ENCODE measurements at places on chromosomes 7 and 10.

DNA sequence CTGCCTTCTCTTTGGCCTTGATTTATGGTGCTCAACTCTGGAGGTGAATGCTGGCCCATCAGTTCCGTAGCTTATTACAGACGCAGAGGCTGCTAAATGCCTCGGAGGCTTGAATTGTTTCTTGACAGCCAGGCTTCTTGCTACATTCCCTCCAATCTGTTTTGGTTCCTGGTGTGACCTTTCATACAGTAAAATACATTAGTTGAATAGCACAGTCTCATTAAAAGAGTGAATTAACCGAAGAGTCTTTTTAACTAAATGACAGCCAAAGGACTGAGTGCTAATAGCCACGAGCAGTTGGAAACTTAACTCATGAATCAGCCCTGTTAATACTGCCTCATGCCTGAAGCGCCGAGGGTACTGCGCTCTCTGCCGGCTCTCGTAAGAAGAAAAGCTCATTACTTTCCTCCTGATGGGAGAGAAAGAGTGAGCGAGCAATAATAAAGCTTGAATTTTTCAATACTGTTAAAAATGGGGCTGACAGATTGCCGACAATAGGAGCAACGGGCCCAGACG lies 236.4 kb upstream of the GPR26 start:
- no peak for DNase-seq

GRCh38 chr7:7751243-7752092 lies 33.1 kb upstream of the RPA3 start:
- no peak for DNase-seq

GRCh38 chr7:28750981-28751380 lies 207.1 kb downstream of the TRIL start:
- DNase-seq = no peak

- DNase-seq = no peak
Measured at GRCh38 chr10:20616056-20616671, 280.9 kb downstream of the NEBL start.

- no peak for DNase-seq
Measured at GRCh38 chr7:14767716-14768425, 134.7 kb downstream of the DGKB start.

DNA sequence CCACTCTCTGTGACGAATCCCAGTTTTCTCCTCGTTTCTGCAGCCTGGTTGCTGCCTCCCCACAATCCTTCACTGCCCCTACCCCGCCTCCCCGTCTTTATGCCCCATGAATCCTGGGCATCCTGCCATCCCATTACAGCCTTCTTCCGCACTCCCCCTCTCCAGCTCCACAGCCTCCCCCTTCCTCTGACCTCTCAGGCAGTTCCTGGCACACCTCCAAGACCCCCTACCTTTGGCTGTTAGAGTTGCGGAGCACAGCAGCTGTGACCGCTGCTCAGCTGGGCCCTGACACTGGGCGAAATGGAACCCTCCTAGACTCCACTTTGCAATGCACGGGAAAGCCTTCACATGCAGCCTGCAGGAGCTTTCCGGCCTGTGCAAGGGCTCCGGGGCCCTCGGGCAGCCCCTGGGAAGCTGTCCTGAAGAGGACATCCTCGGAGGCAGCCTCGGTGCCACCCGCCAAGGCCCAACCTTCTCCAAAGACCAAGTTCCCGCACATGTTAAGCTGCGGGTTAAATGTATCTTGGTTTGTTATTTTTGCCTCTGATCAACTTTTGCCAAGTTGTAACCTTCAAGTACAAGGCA lies 400.7 kb upstream of the MKI67 start:
- no peak for DNase-seq

DNA sequence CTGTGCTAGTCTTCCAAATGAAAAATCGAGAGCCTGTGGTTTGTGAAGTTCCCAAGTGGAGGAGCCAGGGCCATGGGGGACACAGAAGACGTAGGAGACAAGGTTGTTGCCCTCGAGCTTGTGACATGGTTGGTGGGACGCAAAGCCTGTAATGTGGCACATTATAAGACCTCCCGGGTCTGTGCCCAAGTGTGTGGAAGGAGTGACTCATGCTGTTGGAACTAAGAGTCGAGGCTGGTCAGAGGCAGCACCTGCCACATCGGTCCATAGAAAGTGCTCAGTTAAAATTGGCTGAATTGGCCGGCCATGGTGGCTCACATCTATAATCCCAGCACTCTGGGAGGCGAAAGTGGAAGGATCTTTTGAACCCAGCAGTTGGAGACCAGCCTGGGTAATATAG lies 27.0 kb upstream of the PODXL start:
- DNase-seq = no peak

- no peak for DNase-seq
Measured at GRCh38 chr10:97069576-97070362, 116.0 kb downstream of the SLIT1 start.

DNA sequence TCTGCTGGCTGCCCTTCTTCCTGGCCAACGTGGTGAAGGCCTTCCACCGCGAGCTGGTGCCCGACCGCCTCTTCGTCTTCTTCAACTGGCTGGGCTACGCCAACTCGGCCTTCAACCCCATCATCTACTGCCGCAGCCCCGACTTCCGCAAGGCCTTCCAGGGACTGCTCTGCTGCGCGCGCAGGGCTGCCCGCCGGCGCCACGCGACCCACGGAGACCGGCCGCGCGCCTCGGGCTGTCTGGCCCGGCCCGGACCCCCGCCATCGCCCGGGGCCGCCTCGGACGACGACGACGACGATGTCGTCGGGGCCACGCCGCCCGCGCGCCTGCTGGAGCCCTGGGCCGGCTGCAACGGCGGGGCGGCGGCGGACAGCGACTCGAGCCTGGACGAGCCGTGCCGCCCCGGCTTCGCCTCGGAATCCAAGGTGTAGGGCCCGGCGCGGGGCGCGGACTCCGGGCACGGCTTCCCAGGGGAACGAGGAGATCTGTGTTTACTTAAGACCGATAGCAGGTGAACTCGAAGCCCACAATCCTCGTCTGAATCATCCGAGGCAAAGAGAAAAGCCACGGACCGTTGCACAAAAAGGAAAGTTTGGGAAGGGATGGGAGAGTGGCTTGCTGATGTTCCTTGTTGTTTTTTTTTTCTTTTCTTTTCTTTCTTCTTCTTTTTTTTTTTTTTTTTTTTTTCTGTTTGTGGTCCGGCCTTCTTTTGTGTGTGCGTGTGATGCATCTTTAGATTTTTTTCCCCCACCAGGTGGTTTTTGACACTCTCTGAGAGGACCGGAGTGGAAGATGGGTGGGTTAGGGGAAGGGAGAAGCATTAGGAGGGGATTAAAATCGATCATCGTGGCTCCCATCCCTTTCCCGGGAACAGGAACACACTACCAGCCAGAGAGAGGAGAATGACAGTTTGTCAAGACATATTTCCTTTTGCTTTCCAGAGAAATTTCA lies 1.7 kb downstream of the ADRB1 start:
- no peak for DNase-seq

- no peak for DNase-seq
Measured at GRCh38 chr7:35613150-35613549, 81.8 kb downstream of the HERPUD2 start.

DNA sequence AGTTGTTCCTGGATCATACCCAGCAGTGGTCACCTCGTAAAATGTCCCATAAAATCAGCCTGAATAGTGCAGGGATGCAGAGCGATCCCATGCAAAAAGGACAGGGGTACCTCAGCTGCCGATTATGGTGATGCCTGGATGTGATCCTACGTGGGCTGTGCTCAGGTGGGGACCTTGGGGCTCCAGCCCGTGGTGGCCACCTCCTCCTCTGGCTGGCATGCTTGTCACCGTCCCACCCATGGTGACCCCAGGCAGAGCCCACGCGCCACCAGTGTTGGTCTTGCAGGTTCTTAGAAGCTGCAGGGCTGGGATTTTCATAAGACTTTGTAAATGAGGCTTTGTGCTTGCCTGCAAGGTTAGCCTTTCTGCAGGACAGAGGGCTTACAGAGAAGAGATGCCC lies 97.2 kb downstream of the GLRX3 start:
- no peak for DNase-seq

DNA sequence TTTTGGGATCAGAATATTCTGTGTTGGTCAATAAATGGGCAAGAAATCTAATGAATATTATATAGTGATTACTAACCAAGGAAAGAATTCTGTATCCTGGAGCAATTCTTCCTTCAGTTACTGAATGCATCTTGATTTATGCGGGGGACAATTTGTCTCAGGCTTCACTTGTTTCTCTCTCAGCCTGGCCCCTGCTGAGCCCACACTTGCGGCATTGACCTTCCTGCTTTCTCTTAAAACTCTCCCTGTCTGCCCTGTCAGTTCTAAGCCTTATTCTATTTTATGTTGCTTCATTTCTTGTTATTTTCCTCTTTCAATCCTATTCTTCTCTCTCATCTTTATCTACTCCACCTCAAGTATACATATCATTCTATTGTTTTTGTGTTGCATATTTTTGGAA lies 122.1 kb upstream of the TPK1 start:
- no peak for DNase-seq

DNA sequence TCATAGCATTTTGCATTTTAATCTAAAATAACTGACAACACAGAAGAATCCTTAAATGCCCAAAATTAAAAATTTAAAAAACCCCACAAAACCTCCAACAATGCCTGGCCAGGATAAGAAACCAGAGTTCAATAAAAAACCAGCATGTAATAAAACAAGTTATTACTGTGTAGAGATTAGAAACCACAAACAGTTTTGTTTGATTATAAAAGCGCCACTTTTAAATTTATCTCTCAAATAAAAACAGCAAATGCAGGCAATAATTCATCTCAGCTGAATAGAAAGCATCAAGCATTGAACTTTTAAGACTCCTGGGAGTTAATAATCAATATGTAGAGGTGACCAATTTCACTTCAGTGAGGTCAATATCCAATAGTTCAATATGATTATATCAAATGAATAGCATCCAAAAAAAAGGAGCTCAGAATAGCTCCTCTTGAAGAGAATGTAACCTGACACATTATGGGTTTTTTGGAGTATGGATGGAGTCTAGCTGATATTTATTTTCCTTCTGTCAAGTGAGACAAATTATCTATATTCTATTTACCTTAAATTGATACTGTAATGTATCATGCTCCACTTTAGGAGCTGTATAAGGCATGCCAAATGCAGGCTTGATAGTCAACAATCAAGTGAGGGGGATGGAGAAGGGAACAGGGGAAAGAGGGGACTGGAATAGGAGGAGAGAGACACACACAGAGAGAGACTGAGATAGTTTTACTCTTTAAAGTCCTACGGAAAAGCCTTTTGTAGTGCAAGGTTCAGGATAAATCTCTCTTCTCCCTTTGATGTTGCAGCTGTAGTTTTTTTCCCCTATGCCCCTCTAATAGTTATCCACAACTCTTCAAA lies 130.9 kb downstream of the RSU1 start:
- DNase-seq = no peak

- DNase-seq = no peak
Measured at GRCh38 chr10:23293145-23293724, 51.4 kb downstream of the C10orf67 start.

GRCh38 chr10:26274391-26274790 lies 57.8 kb downstream of the GAD2 start:
- no peak for DNase-seq
